ENCODE measurements at places on chromosomes 7 and 10.

DNA sequence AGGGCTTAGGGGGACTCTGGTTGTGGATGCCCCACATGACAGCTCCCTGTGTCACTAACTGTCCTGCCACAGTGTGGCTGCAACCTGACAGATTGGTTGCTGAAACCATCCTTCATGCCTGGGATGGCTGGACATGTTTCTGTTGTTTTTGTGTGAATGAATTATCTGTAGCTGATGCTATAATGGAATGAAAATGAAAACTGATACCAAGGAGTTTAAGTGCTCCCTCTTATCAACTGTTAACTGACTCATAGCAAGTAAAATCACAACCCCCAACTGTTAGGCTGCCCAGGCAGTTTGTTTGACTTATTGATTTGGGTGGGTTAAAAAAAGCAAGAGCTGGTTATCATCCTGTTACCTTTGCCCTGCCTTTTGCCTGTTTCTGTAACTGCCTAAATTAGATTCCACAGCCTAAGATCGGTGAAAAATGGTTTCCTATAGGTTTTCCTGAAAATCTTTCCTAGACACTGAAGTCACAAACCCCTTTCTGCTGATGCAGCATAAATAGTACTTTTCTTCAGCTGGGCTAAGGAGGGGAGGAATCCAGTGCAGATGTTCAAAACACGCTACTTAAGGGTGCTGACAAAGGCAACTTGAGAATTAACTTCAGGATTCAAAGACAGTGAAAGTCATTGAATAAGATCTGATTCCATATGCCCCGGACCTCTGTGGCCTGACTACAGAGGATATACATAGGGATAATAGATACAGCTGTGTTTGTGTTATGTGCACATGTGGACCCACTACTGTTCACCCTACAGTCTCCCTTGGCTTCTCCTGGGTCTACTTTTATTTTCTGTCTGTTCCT, 5.7 kb downstream of the FRAT2 start:
- no peak for DNase-seq

- DNase-seq = no peak
Observed at GRCh38 chr10:100836891-100837290, 75.9 kb upstream of the SLF2 start.

DNA sequence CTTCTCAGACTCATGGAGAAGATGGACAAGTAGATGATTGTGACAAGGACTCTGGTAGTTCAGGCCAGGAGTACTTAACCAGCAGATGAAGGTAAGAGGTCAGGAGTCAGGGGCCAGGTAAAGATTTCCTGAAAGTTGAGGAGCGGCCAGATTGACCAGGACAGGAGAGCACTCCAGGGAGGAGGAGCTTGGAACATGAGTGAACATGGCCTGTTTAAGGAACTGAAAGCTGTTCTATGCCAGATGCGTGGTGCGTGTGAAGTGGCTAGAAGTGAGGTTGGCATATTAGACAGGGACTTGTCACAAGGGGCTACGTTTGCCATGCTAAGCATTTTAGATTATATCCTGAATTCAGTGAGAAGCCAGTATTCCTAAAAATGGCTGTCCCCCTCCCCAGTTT, 157.2 kb downstream of the WNT2 start:
- DNase-seq = no peak

GRCh38 chr10:66564287-66564686, 361.5 kb upstream of the LRRTM3 start:
- DNase-seq = no peak

- no peak for DNase-seq
Observed at GRCh38 chr10:24902400-24902728, 50.0 kb downstream of the PRTFDC1 start.

GRCh38 chr10:104323085-104323484, 15.2 kb downstream of the ITPRIP start:
- DNase-seq = no peak

GRCh38 chr7:32219416-32219815, 149.2 kb upstream of the PDE1C start:
- no peak for DNase-seq

- no peak for DNase-seq
Observed at GRCh38 chr7:148129023-148129422, 461.5 kb upstream of the C7orf33 start.

GRCh38 chr7:122212754-122213153, 68.7 kb upstream of the AASS start:
- DNase-seq = no peak

DNA sequence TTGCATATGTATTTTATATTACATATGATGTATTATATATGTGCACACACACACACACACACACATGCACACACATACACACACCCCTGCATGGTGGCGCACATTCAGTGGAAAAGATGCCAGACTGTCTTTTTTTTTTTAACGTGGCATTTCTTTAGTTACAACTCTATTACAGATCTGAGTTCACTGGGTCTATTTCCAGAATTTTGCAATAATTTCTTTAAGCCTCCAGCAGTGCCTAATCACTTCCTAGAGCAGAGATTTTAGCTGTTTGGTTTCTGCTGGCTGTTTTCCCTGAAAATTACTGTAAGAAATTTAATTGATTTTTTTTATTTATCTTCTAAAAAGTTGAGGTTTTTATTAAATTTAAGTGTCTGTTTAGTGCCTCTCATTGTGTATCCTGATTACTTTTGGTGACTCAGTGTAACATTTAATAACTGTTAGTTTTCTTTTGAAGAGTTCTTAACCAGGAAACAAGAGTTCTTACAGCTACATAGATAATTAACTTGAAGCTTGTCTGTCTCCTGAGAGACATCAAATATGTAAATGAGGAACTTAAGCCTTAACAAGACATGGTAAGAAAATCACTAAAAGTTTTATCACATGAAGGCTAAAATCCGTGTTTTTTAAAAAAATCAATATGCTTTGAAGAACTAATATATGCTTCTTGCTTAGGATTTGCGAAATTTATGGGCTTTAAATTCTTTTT, 232.0 kb downstream of the MDFIC start:
- DNase-seq = no peak

- no peak for DNase-seq
Observed at GRCh38 chr10:97003151-97003803, 171.2 kb downstream of the LCOR start.

- no peak for DNase-seq
Observed at GRCh38 chr10:89522463-89522862, 12.9 kb downstream of the SLC16A12 start.

GRCh38 chr7:4798706-4799235, 23.3 kb downstream of the AP5Z1 start:
- DNase-seq = no peak

DNA sequence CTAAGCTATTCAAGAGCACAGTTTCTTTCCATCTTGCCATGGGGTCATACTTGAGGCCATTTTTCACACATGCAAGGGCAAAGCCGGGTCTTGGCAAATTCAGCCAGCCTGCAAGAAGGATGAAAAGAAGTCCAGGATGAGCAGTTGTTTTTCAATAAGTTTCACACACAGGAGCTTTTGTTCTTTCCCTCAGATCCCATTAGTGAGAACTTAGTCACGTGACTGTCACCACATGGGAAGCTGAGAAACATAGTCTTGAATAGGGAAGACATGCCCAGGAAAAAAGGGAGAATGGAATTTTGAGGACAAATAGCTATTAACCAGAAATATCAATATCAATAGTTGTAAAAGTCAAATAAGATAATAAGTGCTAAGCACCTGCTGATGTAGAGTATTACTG, 137.7 kb downstream of the AHR start:
- no peak for DNase-seq

DNA sequence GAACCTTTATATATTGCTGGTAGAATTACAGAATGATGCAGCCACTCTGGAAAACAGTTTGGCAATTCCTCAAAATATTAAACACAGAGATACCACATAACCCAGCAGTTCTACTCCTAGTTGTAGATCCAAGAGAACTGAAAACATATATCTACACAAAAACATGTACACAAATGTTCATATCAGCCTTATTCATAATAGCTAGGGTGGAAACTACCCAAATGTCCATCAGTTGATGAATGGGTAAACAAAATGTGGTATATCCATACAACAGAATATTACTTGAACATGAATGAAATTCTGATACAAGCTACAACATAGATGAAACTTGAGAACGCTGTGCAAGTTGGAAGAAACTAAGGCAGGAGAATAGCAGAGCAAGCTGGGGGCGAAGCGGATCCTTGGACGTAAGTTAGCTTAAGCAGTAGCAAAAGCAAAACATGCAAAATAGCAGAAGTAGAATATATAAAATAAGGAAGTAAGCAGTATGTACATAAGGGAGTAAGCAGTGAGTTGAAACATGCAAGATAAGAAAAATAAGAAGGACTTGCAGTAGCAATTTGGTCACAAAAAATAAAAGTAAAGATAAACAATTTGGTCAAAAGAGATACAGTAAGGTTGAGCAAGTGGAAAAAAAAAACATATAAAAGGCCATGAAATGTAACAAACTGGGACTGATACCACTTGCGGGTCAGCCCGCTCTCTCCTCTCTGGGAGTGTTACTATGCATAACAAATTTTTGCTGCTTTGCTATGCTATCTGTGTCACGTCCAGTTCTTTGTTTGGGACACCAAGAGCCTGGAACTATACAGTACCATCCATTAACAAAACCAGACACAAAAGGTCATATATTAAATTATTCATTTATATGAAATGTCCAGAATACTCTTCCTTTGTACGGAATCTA, 18.0 kb upstream of the HILPDA start:
- DNase-seq = no peak

DNA sequence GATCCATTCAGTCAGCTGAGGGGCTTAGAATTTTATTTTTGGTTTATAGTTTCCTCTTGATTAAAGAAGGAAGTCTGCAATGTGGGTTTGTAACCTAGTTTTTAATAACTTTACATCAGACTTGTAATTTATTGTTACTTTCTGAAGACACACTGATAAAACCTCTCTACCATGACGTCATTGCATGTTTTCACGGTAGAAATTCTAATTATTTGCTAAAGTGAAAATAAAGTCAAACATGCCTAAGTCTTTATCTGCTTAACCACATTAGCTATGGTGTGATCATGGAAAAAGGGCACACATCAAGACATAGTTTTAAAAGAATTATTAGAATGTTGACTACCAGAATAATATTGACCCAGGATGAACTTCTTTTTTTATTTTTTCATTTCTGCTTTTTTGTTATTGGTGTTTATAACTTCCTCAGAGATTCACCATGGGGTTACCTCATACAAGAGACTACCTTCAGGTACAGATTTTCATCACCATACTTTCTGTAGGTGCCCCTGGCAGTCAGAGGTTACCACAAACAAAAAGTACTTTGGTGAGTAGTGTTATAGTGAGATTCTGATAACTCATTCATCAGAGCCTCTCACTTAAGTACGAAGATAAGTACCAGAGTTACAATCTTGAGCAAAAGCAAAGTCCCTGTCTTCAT, 7.0 kb upstream of the PANK1 start:
- DNase-seq = no peak
